ENCODE measurements at places on chromosomes 1 and 21.

DNA sequence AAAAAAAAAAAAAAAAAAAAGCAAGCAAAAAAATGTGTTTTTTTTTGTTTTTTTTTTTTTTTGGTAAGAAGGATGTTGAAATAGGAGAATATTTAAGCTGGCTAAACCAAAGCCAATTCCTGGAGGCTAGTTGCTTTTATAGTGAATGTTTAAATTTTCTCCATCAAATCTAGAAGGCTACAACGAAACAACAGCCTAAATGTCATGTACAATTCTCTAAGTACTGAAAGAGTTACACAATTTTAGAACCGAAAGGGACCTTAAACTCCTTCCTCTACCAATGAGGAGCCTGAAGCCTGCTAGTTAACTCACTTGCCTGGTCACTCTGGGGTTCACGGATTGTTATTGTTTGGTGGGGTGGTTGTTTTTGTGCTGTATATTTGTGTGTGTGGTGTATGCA is 3.5 kb downstream of the WLS start:
- H3K27me3 ChIP-seq, result no peaks in the 10 kb centered on the region
- H3K4me1 ChIP-seq, result peaks cover 39% of the 10 kb centered on the region
- H3K27ac ChIP-seq, result peak overlapping the region; percentile 90
- no peak for DNase-seq
- peaks cover 5% of the 10 kb centered on the region for H3K36me3 ChIP-seq
- H3K4me3 ChIP-seq, result peak overlapping the region; percentile 93

GRCh38 chr1:1319646-1319941 is 4.9 kb downstream of the INTS11 start:
- H3K4me3 ChIP-seq, result no peak overlapping the region
- no peaks in the 10 kb centered on the region for H3K27me3 ChIP-seq
- H3K36me3 ChIP-seq, result peaks cover 4% of the 10 kb centered on the region
- DNase-seq, result no peak
- peak overlapping the region; percentile 50 for H3K27ac ChIP-seq
- peaks cover 19% of the 10 kb centered on the region for H3K4me1 ChIP-seq

DNA sequence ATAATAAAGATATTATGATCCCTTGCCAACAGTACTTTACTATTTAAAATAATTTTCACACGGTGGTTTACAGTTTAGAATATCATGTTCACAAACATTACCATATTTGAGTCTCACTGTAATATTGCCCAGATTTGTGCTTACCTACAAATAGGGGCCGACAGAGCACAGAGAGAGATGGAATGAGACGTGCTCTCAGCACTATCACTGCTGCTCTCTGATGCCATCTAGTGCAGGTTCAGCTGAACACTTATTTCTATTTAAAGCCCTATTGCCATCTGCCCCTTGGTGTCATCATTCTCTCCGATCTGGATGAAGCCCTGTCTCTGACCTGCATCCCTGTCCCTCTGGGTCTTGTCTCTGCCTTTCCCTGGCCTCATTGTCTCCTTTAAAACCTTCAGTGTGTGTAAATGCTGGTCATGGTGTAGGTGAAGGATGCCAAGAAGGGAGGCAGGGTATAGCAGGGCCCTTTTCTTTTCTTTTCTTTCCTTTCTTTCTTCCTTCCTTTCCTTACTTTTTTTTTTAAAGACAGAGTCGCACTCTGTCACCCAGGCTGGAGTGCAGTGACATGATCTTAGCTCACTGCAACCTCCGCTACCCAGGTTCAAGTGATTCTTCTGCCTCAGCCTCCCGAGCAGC is 6.9 kb upstream of the GPATCH4 start:
- no peak for DNase-seq
- no peaks in the 10 kb centered on the region for H3K36me3 ChIP-seq
- H3K27me3 ChIP-seq, result peaks cover 19% of the 10 kb centered on the region
- H3K4me3 ChIP-seq, result no peak overlapping the region

GRCh38 chr21:16418226-16418625 is 688.4 kb downstream of the USP25 start:
- peak overlapping the region; percentile 91 for H3K27ac ChIP-seq
- H3K36me3 ChIP-seq, result no peaks in the 10 kb centered on the region
- H3K4me1 ChIP-seq, result peaks cover 37% of the 10 kb centered on the region
- H3K4me3 ChIP-seq, result no peak overlapping the region
- no peaks in the 10 kb centered on the region for H3K27me3 ChIP-seq

DNA sequence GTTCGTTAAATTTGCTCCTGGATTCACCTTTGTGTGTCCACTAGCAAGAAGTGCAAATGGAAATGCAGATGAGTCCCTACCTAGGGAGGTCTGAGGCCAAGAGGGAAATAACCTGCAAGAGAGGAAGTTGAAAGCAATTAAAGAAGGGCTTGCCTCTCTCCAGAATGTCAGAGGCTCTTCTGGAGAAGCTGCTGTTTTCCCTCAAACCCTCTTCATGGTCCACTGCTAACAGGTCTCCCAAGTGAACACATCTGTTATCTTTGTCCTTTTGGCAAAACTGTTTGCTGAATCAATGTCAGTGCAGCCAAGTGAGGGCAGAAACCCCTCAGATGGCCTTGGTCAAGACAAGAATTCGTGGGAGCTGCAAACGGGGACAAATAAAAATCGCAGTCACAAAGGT is 177.3 kb upstream of the PLXNA2 start:
- no peak overlapping the region for H3K4me3 ChIP-seq
- H3K27me3 ChIP-seq, result peaks cover 2% of the 10 kb centered on the region
- H3K4me1 ChIP-seq, result peaks cover 5% of the 10 kb centered on the region

GRCh38 chr1:218948446-218948845 is 225.2 kb upstream of the LYPLAL1 start:
- no peaks in the 10 kb centered on the region for H3K27me3 ChIP-seq
- peaks cover 6% of the 10 kb centered on the region for H3K4me1 ChIP-seq
- H3K36me3 ChIP-seq, result no peaks in the 10 kb centered on the region
- DNase-seq, result no peak
- H3K27ac ChIP-seq, result no peak overlapping the region

GRCh38 chr1:155007251-155007828 is 4.7 kb downstream of the ZBTB7B start:
- H3K36me3 ChIP-seq, result no peaks in the 10 kb centered on the region
- no peak for DNase-seq
- H3K27ac ChIP-seq, result no peak overlapping the region
- H3K27me3 ChIP-seq, result no peaks in the 10 kb centered on the region

GRCh38 chr21:38384238-38384560 is 114.1 kb downstream of the ERG start:
- no peak for DNase-seq
- peaks cover 30% of the 10 kb centered on the region for H3K4me1 ChIP-seq
- H3K36me3 ChIP-seq, result no peaks in the 10 kb centered on the region
- H3K27me3 ChIP-seq, result no peaks in the 10 kb centered on the region

- no peak overlapping the region for H3K4me3 ChIP-seq
Measured at GRCh38 chr1:196324345-196324744, 283.9 kb downstream of the KCNT2 start.

DNA sequence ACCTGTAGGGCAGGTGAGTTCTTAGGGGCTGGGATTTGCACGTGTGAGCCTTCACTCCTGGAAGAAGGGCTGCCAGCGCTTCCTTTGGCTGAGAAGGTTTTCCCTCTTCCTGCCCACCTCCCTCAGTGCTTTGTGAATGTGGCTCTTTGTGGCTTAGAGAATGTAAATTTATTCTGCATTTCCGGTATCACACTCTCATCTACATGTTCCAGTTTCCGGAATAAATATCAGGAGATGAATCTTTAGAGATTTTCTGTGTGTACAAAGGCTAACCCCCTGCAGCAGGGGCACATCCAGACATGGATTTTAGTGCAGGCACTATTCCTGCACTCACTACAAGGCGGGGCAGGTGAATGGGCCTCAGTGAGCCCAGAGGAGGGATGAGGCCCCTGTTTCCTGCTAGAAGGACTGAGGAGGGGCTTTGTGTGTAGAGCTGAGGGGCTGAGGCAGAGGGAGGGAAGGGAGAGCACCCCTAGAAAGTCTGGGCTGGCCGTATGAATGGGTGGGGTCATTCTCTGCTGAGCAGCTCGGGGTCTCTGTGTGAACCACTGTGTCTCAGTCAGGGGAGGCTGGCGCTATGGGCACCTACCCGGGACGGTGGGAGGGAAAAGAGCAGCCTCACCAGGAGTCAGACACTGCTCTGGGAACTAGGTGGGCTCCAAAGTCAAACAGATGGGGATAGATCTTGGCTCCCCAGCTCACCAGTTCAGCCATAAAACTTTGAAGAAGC is 207.5 kb downstream of the MATN1 start:
- no peaks in the 10 kb centered on the region for H3K4me1 ChIP-seq
- peaks cover 11% of the 10 kb centered on the region for H3K27me3 ChIP-seq
- H3K36me3 ChIP-seq, result no peaks in the 10 kb centered on the region

- H3K36me3 ChIP-seq, result peaks cover 81% of the 10 kb centered on the region
- H3K4me1 ChIP-seq, result no peaks in the 10 kb centered on the region
- no peak for DNase-seq
- H3K27me3 ChIP-seq, result no peaks in the 10 kb centered on the region
- no peak overlapping the region for H3K27ac ChIP-seq
Measured at GRCh38 chr1:228256626-228257375, 49.0 kb downstream of the OBSCN start.

- H3K4me1 ChIP-seq, result peaks cover 40% of the 10 kb centered on the region
- DNase-seq, result no peak
- H3K36me3 ChIP-seq, result no peaks in the 10 kb centered on the region
- no peak overlapping the region for H3K27ac ChIP-seq
Measured at GRCh38 chr1:190474650-190475211, 2.9 kb downstream of the BRINP3 start.

DNA sequence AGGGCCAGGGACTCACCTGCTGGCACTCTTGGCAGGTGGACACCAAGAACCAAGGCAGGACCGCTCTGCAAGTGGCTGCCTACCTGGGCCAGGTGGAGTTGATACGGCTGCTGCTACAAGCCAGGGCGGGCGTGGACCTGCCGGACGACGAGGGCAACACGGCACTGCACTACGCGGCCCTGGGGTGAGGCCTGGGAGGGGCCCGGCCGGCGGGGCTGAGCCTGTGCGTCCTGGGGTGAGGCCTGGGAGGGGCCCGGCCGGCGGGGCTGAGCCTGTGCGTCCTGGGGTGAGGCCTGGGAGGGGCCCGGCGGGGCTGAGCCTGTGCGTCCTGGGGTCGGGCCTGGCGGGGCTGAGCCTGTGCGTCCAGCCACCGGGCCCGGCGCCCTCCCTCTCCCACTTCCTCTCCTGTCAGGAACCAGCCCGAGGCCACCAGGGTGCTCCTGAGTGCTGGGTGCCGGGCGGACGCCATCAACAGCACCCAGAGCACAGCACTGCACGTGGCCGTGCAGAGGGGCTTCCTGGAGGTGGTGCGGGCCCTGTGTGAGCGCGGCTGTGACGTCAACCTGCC is 4.6 kb upstream of the MMP23B start:
- H3K4me3 ChIP-seq, result no peak overlapping the region
- H3K27me3 ChIP-seq, result peaks cover 8% of the 10 kb centered on the region
- H3K27ac ChIP-seq, result no peak overlapping the region
- H3K4me1 ChIP-seq, result peaks cover 7% of the 10 kb centered on the region

DNA sequence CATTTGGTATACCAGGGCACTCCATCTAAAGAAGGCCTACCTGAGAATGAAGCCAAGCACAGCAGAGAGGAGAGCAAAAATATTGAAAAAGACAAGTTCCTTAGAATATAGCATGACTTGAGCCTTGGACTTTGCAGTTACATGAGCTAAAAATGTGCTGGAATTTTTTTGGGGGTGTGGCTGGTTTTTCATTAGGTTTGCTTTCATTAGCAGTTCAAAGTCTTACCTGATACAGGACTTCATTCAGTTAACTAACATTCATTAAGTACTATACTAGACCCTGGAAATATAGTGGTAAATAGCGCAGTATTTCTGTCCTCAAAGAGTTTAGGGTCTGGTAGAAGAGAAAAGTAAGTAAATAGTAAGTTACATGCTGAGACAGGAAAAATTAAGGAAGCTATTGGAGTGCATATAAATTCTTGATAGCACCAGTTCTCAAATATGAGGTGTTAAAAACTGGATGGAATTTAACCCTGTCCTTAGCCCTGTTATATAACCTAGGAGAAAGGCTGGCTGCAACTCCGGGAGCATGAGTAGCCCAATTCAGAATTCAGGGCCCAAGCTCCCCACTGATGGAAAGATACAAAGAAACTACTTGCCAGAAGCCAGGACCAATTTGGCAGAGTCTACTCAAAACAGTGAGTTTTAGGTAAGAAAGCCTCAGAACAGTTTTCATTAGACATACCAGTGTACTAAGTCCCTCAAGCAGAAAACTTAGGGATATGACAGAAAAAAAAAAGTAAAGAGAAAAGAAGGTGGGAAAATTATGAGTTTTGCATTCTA is 3.1 kb upstream of the DOCK7 start:
- no peak for DNase-seq
- no peak overlapping the region for H3K27ac ChIP-seq
- H3K36me3 ChIP-seq, result peaks cover 6% of the 10 kb centered on the region
- H3K4me3 ChIP-seq, result no peak overlapping the region

DNA sequence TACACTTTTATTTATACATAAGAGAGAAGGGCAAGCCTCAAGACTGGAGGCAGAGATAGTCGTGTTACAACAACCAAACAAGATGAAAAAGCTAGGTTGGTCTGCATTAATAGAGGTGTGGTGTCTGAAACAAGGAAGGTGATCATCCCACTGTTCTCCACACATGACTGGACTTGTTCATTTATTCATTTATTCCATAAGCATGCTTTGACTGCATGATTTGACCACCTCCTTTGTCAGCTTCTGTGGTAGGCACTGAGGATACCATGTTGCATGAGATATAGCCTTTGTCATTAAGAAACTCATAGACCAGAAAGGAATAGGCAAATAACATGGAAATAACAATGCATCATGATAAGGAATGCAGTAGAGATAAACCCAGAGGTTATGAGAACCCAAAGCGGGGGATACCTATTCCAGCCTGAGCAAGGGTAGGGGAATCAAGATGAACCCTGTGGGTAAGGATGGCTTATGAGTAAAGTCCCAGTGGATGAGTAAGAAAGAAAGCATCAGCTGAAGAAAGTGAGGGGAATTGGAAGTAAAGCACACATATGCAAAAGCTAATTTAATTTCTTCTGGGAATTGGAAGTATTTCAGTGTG is 173.7 kb upstream of the FGGY start:
- DNase-seq, result no peak
- H3K27me3 ChIP-seq, result no peaks in the 10 kb centered on the region
- peaks cover 3% of the 10 kb centered on the region for H3K4me1 ChIP-seq

- H3K36me3 ChIP-seq, result peaks cover 26% of the 10 kb centered on the region
- no peaks in the 10 kb centered on the region for H3K27me3 ChIP-seq
- peaks cover 59% of the 10 kb centered on the region for H3K4me1 ChIP-seq
- H3K4me3 ChIP-seq, result no peak overlapping the region
- H3K27ac ChIP-seq, result peak overlapping the region; percentile 47
- no peak for DNase-seq
Measured at GRCh38 chr1:66359269-66359668, 174.7 kb upstream of the SGIP1 start.

GRCh38 chr1:17949511-17949910 is 158.1 kb upstream of the IGSF21 start:
- no peak overlapping the region for H3K27ac ChIP-seq
- no peak overlapping the region for H3K4me3 ChIP-seq
- H3K4me1 ChIP-seq, result no peaks in the 10 kb centered on the region
- peaks cover 60% of the 10 kb centered on the region for H3K27me3 ChIP-seq
- no peak for DNase-seq

GRCh38 chr1:85867189-85867588 is 159.0 kb upstream of the ZNHIT6 start:
- no peak for DNase-seq
- no peak overlapping the region for H3K4me3 ChIP-seq
- H3K27ac ChIP-seq, result no peak overlapping the region
- H3K27me3 ChIP-seq, result peaks cover 10% of the 10 kb centered on the region
- peaks cover 4% of the 10 kb centered on the region for H3K4me1 ChIP-seq

GRCh38 chr1:109258481-109259466 is 9.4 kb downstream of the CELSR2 start:
- no peak overlapping the region for H3K27ac ChIP-seq
- H3K36me3 ChIP-seq, result no peaks in the 10 kb centered on the region
- H3K27me3 ChIP-seq, result no peaks in the 10 kb centered on the region
- DNase-seq, result no peak
- no peak overlapping the region for H3K4me3 ChIP-seq

- H3K36me3 ChIP-seq, result peaks cover 23% of the 10 kb centered on the region
- no peaks in the 10 kb centered on the region for H3K27me3 ChIP-seq
- no peak overlapping the region for H3K4me3 ChIP-seq
- H3K4me1 ChIP-seq, result no peaks in the 10 kb centered on the region
- H3K27ac ChIP-seq, result no peak overlapping the region
Measured at GRCh38 chr1:228217551-228218344, 9.9 kb downstream of the OBSCN start.

All from mesothelial cell of epicardium (in vitro differentiated cells).